Nephron progenitor cell (in vitro differentiated cells): ENCODE measurements at places on chromosomes 3 and 15.
A peak's percentile ranks its signal among the peaks of the same experiment; 100 is the strongest.

GRCh38 chr3:55461896-55462295, 25.2 kb downstream of the WNT5A start:
- no peak for DNase-seq

DNA sequence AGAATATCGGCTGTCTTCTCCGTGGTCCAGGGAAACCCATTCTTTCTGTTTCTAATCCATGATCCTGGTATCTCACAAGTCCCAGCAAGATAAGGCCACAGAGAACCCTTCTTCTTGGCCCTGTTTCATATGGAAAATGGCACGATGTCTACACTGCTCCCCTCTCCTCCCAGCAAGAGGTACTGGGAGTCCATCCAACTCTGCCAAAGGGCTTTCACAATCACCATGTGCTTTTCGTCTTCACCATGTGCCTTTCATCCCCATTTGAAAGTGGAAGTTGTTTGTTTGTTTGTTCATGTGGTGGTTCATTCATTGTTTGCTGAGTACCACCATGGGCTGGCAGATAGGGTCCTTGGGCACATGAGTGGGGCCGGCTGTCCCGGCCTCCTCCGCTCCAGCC, 5.5 kb downstream of the ITIH3 start:
- no peak for DNase-seq

DNA sequence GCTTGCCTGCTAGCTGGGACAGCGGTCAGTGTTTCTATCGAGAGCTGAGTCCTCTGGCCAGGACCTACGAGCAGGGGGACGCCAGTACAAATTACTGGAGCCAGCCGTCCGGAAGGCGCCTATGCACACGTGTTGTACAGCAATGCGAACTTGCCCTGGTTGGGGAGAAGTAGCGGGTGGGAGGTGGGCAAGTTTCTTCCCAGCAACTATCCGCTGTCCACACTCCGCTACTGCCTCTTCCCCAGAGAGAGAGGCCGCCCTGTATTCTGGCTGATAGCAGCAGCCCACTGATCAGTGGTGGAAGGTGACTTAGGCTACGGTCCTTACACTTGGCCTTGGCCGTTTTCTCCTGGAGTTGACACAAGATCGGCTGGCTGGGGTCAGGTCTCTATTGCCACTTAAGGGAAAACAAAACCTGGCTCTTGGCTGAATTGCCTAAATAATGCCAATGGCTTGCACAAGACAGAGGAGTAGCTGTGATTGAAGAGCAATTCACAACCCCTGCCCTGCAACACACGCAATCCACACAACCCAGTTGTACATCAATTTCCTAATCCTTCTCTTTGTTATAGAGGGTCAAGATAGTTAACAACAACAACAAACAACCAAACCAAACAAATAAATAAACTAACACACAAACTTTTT, 12.8 kb upstream of the SHC4 start:
- peak; percentile 10 for DNase-seq

GRCh38 chr3:148746053-148746452, 48.4 kb downstream of the AGTR1 start:
- no peak for DNase-seq
